CD4-positive, alpha-beta T cell treated with Interleukin-2 at 100 ng/mL for 4 hours (primary cell): ENCODE measurements at places on chromosomes 11 and 22.
A peak's percentile ranks its signal among the peaks of the same experiment; 100 is the strongest.

- peak; percentile 65 for DNase-seq
These were observed 219.8 kb downstream of the ETS1 start for GRCh38 chr11:128367573-128367972.

DNA sequence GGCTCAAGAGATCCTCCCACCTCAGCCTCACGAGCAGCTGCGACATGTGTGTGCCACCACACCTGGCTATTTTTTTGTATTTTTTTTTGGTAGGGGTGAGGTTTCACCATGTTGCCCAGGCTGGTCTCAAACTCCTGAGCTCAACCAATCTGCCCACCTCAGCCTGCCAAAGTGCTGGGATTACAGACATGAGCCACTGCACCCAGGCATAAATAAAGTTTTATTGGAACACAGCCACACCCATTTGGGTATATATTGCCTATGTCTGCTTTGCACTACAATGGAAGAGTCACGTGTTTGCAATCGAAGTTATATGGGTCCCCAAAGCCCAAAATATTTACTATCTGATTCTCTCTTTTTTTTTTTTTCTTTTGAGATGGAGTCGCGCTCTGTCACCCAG is 1.8 kb upstream of the MS4A15 start:
- no peak for DNase-seq

GRCh38 chr11:506995-507726 is at the start of gene RNH1:
Gene RNH1 (minus strand): TSS chr11:507242. CDS start chr11:502162, 5,080 bp downstream.
- peak; percentile 98 for DNase-seq

- DNase-seq = no peak
These were observed 5.9 kb upstream of the B3GAT3 start for GRCh38 chr11:62627713-62628112.

- no peak for DNase-seq
These were observed 58.3 kb upstream of the VSTM5 start for GRCh38 chr11:93908689-93909088.

GRCh38 chr22:44975427-44976262 is 34.2 kb downstream of the PHF21B start:
- DNase-seq = peak; percentile 18

DNA sequence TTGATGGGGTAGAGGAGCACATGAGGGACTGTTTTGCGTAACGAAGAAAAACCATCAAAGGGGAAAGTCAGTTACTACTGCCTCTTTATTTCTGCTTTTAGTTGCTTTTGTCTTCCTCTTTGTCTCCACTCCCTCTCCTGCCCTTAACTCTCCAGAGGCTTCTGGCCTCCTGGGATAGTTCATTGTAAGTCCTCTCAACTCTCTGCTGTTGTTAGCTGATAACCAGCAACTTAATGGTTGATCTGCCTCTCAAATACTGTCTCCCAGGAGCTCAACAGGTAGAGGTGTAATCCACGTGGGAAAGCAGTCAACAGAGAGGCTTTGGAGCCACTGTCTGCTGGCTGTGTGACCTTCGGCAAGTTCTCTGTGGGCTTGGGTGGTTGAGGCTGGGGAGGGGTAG is 47.3 kb downstream of the CCDC81 start:
- no peak for DNase-seq

DNA sequence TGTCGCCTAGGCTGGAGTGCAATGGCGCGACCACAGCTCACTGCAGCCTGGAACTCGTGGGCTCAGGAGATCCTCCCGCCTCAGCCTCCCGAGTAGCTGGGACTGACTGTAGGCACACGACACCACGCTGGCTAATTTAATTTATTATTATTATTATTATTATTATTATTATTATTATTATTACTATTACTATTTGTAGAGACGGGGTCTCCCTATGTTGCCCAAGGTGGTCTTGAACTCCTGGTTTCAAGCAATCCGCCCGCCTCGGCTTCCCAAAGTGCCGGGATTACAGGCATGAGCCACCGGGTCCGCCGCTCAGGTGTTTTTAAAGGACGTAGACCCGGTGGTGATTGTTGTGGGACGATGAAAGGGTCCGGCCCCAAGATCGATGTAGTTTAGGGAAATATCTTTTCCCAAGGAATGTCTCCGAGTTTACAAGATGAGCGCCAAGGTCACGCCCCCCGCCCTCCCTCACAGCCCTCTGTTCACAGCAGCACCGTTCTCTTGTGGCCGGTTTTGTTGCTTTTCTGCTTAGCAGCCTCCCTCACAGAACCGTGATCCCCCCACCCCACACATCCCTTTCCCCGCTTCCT is 728 bp upstream of the POGLUT3 start:
- no peak for DNase-seq
